Suprapubic skin (tissue), 4 donors: ENCODE measurements at places on chromosomes 16 and 17.
A peak's percentile ranks its signal among the peaks of the same experiment; 100 is the strongest.

DNA sequence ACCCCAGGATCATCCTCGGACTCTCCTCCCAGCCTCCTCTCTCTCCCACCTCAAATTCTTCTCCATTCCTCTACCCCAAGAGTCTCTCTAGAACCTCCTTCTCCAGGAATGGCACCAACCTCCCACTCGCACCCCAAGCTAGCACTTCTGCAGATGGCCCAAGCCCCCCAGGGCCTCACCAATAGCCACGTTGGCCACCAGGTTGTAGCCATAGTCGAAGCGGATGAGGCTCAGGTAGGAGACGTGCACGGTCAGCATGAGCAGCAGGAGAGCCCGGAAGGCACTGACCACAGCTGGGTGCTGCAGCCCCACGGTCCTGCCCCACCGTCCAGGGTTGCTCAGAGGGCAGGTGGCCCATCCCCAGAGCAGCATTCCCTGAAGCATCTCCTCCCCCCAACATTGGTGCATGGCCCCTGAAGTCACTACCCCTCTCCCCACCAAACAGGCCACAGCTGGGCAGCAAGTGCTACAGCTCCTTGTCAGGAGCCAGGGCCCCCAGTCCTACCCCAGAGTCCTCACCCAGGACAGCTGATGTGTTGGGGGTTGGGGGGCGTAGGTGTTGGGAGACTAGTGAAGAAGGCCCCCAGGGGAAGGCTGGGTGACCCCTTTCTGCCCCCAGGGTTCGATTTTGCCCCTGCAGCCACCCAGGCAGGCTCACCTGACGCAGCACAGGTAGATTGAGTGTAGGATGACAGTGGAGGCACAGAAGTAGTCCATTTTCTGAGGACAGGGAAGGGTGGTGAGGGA lies 5.3 kb downstream of the PNMT start:
- no peaks in the 10 kb centered on the region for H3K36me3 ChIP-seq
- no peak overlapping the region for H3K27ac ChIP-seq
- peaks cover 42% of the 10 kb centered on the region for H3K4me1 ChIP-seq
- peaks cover 19% of the 10 kb centered on the region for H3K27me3 ChIP-seq

DNA sequence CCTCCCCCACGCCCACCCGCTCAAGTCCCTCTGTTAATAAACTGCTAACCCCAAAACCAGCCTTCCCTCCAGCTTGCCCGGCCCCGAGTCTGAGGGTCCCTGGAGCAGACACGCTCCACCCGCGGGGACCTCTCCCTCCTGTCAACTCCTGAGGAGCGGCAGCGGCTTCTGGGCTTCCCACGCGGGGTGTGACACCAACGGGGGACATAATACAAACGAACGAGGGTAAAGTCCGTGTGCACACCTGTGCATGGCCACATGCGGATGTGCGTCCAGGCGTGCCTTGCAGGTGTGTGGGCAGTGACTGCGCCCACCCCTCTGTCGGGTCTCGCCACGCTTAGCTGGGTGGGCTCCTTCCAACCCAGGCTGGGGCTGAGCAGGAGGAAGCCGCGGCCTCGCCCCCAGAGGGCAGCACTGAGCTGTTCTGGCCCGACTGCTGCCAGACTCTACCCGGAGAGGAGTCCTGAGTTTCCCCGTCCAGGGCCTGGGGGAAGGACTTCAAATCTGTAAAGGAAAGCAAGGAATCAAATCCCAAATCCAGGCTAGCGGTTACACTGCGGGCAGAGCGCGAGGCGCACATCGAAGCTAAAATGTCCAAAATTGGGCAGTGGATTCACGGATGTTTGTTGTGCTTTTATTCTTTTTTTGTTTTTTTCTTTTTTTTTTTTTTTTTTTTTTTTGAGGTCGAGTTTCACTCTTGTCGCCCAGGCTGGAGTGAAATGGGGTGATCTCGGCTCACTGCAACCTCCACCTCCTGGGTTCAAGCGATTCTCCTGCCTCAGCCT lies 24.2 kb upstream of the KRT17 start:
- peaks cover 69% of the 10 kb centered on the region for H3K4me1 ChIP-seq
- H3K4me3 ChIP-seq, result peak overlapping the region; percentile 45
- H3K27ac ChIP-seq, result peak overlapping the region; percentile 99

DNA sequence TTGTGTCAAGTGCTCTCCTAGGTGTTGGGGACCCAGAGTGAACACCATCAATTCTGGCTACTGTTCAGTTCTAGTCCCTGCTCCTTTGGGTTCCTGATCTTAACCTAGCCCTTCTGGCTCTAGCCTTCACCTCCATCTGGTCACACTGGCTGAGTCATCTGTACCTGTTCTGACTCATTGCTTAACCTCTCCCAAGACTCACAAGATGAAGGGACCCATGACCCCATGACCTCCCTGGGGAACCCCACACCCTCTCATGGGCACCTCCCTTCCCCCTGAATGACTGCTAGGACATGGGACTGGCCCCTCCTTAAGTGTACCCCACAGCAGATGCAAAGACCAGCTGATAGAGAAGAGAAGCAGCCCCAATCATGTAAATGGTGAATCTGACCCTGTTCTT lies 345.8 kb upstream of the CDH5 start:
- H3K4me3 ChIP-seq, result no peak overlapping the region
- H3K4me1 ChIP-seq, result no peaks in the 10 kb centered on the region
- no peak for DNase-seq
- no peaks in the 10 kb centered on the region for H3K36me3 ChIP-seq
- H3K27me3 ChIP-seq, result no peaks in the 10 kb centered on the region

GRCh38 chr16:86061721-86062120 lies 162.8 kb downstream of the IRF8 start:
- peaks cover 15% of the 10 kb centered on the region for H3K4me1 ChIP-seq
- H3K36me3 ChIP-seq, result no peaks in the 10 kb centered on the region
- peaks cover 30% of the 10 kb centered on the region for H3K27me3 ChIP-seq
- H3K4me3 ChIP-seq, result no peak overlapping the region
- no peak for DNase-seq
